ENCODE measurements at places on chromosomes 1 and 21. TPM values are rescaled to one million over a fixed set of nuclear protein-coding genes. Genes with fewer than 3 reads are reported as not detected.

The CCDC185 gene
- total RNA-seq = not detected

The TSEN15 gene
- total RNA-seq = 23.8 TPM

The MFAP2 gene
- total RNA-seq = 141 TPM

- DNase-seq = no peak
Measured at GRCh38 chr1:94722181-94722580, 98.0 kb upstream of the SLC44A3 start.

- no peak for DNase-seq
Measured at GRCh38 chr1:183956559-183957188, 80.9 kb downstream of the COLGALT2 start.

Data from WTC11 (cell line).